Esophagus muscularis mucosa (tissue), 4 donors: ENCODE measurements at places on chromosomes 6 and 20. TPM values are rescaled to one million over a fixed set of nuclear protein-coding genes. Genes with fewer than 3 reads are reported as not detected.

GRCh38 chr6:85594197-85594930 is 706 bp upstream of the SNX14 start:
- no peak for DNase-seq

DNA sequence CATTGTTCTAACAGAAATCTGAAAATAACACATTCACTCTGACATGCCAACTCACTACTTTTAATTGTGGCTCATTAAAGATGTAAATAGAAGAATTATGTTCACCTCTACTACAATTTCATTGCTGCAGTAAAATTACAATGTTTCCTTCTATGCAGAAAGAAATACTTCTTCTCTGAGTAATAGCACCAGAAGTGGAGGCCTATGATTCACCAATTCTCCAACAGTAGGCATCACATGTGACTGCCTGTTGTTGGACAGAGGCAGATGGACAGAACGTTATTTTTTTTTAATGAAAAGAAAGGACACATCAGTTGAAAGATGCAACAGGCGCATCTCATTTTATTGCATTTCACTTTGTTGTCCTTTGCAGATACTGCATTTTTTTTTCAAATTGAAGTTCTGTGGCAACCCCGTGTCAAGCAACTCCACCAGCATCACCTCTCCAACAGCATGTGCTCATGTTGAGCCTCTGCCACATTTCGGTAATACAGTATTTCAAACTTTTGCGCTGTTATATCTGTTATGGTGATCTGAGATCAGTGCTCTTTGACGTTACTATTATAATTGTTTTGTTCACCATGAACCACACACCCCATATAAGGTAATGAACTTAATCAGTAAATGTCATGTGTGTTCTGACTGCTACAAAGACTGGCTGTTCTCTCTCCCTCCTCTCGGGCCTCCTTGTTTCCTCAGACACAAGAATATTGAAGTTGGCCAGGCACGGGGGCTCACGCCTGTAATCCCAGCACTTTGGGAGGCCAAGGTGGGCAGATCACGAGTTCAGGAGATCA is 121.4 kb downstream of the ATXN1 start:
- peak; percentile 12 for DNase-seq

DNA sequence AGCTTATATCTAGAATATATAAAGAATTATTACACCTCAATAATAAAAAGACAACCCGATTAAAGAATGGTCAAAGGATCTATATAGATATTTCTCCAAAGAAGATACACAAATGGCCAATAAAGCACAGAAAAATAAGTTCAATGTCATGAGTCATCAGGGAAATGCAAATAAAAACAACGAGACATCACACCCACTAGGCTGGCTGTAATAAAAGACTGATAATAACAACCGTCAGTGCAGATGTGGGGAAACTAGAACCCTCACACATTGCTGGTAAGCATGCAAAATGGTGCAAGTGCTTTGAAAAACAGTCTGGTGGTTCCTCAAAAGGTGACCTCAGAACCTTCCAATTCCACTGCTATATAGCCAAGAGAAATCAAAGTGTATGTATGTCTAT is 33.0 kb downstream of the TBX18 start:
- DNase-seq: no peak

The WFDC2 gene
- total RNA-seq: not detected

DNA sequence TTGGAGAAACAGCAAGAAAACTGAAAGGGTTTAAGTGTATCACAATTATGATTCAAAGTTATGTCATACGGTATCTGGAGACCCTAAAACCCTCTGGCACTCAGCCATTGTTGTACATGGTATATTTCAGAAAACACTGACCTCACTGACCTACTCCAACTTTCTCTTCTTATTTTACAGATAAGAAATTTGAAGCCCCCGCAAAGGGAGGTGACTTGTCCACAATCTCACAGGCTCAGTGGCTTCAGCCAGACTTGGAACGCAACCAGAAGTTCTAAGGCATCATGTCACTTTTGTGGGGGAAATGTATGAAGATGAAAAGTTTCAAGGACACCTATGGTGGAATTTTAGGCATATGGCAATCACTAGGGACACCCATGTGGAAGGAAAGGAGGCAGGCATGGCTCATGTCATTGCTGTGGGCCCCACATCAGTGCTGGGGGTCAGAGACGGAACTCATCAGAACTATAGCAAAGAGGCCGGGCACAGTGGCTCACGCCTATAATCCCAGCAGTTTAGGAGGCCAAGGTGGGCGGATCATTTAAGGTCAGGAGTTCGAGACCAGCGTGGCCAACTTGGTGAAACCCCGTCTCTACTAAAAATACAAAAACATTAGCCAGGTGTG is 5.2 kb upstream of the TRIB3 start:
- no peak for DNase-seq

DNA sequence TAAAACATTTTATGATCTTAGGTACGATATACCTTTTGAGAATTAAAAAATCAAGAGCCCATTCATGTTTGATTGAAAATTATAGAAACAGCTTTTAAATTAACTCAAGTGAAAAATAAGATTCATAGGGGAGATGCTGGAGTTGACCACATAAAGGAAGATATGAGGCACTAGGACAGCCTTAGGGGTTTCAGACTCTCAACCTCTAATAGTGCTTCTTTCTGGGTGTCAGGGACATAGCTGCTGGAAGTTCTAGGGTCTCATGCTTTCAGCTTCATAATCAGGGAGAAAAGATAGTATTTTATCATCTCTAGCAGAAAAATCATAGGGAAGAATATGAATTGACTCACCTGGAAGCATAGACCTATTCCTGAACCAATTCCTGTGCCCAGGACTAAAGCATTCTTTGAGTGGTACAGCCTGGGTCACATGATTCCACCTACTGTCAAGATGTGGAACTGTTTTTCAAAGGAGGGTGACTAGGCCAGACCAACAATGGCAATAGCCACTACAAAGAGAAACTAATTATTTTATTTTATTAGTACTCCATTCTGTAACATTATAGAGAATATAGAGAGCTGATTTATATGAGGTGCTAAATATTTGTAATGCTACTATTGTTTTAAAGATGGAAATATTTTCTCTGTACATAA is 27.8 kb upstream of the CENPW start:
- no peak for DNase-seq

The TP53TG5 gene
- 0.17 TPM for total RNA-seq

The SLA2 gene
- total RNA-seq: 0.42 TPM

DNA sequence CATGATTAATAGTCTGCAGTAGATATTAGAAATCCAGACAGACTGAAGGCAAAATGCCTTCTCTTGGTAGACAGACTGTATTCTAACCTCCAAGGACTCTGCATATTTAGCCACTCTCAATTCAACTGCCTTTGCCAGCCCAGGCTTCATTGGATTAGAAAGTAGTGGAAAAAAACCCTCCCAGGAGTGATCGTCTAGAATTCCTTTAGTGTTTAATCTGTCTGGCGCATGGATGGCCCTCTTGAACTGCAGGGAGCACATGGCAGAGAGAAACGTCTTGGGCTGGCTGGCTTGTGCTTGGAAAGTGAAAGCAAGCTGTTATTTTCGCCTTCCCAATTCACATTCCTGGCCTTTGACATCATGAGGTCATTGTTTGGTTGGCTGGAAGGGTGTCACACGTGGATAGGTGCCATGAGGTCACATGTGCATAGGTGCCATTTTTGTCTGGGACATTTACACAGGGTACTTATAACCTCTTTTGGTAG is 30.9 kb upstream of the NEDD9 start:
- DNase-seq: no peak

GRCh38 chr20:10508060-10508459 is 73.0 kb downstream of the SLX4IP start:
- DNase-seq: no peak

GRCh38 chr6:96626759-96627364 is 63.9 kb downstream of the FHL5 start:
- DNase-seq: no peak

DNA sequence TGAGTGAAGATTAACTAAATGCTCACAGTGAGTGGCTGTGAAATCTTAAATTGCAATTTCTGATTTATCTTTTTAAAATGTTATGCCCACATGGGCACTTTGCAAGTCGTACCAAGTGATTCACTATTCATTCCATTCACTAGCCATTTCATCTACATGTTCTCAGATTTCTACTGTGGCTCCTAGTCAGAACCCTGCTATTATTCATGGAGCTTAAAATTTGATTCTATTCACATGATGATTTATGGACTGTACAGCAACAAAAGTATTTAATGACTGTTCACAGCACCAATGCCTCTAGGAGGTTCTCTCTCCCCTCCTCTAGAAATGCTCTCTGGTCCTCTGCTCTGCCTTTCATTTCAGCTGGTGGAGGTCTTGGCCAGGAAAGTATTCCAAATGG is 133.5 kb upstream of the MAP3K7 start:
- DNase-seq: no peak

DNA sequence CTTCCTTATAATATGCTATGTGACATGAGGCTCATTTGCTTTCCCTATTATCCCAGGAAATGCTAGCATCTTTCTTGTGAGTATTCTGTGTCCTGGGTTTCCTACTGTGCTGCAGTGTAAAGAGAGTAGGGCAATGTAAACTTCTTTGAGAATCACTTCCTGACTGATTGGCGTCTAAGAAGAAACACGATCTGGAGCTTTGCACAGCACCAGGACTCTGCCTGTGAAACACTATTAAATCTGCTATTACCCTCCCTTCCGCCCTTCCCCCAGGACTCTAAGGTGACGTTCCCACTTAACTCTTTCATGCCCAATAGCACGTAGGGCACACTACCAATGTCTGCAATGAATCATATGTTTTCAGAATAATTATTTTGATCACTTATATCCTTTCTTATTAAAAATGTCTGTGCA is 607.3 kb upstream of the CITED2 start:
- DNase-seq: no peak

The CLPSL1 gene
- total RNA-seq: not detected

GRCh38 chr6:147035886-147036285 is 168.3 kb upstream of the STXBP5 start:
- no peak for DNase-seq

GRCh38 chr20:36573103-36573797 is at the start of gene TGIF2:
Gene TGIF2, plus strand, starts transcription at chr20:36573597. Its CDS starts 5,178 bp downstream, at chr20:36578775.
- no peak for DNase-seq

GRCh38 chr6:11025130-11025529 is 19.0 kb downstream of the ELOVL2 start:
- DNase-seq: no peak

The MMP24 gene
- total RNA-seq: 4.0 TPM

- DNase-seq: no peak
These were observed 40.9 kb downstream of the QRSL1 start for GRCh38 chr6:106670236-106670635.

GRCh38 chr6:156955494-156956183 is 178.5 kb downstream of the ARID1B start:
- DNase-seq: no peak
